Activated T-cell treated with anti-CD3 and anti-CD28 coated beads for 1 hour (primary cell): ENCODE measurements at places on chromosomes 5 and 9.

DNA sequence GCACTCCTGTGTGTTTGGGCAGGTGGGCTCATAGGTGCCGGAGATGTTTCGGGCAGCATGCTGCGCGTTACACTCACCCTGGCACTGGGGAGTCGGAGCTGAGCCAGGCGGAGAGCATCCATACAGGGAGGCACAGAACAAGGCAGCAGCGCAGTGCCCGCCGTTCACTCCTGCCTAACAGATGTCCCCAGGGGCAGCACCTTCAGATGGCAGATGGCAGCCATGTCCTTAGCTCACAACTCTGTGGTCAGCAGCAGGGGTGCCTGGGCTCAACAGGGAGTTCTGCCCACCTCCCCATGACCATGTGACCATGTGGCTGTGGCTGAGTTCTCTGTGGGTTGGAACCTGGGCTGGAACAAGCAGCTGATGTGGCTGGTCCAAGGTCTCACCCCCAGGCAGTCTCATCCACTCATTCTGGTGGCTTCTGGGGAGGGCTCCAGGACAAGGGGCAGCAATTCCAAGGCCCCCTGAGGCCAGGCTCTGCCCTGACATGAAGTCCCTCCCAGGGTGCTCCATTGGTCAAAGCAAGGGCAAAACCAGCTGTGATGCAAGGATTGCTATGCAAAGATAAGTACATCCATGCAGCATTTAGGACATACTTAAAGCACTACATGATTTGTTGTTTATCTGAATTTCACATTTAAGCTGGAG is 64.2 kb downstream of the MRPL36 start:
- DNase-seq, result no peak

- no peak for DNase-seq
Observed at GRCh38 chr5:113178073-113178779, 201.6 kb downstream of the DCP2 start.

- DNase-seq, result no peak
Observed at GRCh38 chr9:19663570-19663969, 125.3 kb downstream of the SLC24A2 start.

GRCh38 chr5:148978370-148979082 is 84.3 kb downstream of the SH3TC2 start:
- DNase-seq, result no peak

- no peak for DNase-seq
Observed at GRCh38 chr9:38312406-38312805, 80.1 kb upstream of the ALDH1B1 start.

DNA sequence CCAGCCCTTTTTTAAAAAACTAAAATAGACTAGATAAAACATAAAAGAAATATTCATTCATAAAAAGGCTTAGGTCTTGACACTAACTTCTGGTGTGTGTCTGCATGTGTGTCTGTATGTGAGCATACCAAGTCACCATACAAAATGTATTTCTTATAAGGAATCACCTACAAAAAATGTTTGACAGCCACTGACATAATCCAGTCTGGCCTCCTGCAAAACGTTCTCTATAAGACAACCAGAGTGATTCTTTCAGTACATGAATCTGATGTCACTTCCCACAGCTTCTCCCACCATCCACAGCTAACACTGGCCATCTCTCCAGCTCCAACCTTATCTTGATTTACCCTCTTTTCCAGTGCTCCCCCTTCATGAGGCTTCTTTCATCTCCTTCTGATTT is 192.3 kb downstream of the TLE1 start:
- DNase-seq, result no peak

- no peak for DNase-seq
Observed at GRCh38 chr9:108809269-108809668, 46.5 kb downstream of the ACTL7B start.

GRCh38 chr9:114687034-114687433 is 5.0 kb upstream of the TEX48 start:
- DNase-seq, result no peak

DNA sequence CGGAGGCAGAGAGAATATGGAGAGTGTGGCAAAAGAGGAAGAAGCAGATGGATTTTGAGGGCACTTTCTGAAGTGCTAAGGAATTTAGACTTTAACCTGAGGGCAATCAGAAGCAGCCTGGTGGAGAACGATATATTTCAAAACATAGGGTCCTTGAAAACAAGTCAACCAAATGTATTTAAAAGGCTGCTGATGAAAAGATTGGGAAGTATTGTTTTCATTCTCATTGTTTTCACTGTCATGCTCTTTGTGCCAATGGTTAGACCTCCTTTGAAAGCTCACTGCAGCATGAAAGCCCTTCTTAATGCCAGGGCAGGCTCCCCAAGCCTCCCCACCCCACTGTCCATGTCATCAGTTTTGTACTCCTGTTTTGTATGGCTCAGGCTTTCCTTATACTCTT is 2.5 kb upstream of the GPX3 start:
- no peak for DNase-seq

- DNase-seq, result peak; percentile 1
Observed at GRCh38 chr9:69809304-69809863, 11.2 kb upstream of the CFAP95 start.

DNA sequence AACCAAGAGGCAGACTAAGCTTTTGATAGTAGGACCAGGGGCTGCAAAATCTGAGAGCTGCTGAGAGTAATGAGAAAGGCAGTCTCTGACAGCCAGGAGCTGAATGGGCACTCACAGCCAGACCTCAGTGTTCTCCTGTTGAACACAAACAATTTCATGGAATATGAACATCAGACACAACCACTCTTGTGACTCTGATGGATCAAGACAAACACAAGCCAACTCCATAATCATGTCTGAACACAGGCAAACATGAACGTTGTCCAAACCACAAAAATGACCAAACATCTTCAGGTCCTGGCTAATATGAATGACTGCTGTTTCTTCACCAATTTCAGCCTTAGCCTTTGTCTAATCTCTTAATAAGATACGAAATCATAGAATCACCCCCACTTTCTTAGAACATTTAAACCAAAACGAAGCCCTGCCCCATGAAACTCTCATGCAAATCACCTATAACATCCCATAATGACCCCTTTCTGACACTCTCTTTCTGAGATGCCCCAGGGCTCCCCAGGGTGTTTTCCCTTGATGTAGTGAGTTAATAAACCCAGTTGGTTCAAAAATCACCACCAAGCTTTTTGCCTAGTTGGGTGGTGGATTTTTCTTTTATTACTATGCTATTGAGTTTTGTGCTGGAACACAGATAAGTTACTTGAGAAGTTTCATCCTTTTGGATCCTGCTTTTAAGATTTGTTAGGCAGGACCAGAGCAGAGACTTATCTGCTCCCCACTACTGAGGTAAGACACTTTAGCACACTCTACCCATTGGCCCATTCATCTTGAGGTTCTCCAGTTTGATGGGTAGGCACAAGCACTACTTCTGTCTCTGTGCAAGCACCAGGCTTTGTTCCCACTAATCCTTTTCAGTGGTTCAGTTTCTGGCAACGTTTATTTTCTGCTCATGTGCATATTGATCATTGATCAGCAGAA is 5.9 kb upstream of the ERAP2 start:
- no peak for DNase-seq

- no peak for DNase-seq
Observed at GRCh38 chr9:129326061-129327005, 148.3 kb upstream of the IER5L start.

DNA sequence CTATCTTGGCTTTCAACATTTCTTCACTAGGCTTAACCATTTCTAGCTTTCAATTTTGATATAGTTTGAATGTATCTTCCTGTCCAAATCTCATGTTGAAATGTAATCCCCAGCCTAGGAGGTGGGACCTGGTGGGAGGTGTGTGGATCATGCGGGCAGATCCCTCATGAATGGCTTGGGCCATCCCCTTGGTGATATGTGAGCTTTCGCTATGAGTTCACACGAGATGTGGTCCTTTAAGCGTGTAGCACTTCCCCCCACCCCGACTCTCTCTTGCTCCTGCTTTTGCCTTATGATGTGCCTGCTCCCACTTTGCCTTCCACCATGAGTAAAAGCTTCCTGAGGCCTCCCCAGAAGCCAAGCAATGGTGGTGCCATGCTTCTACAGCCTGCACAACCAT is 40.6 kb downstream of the PHAX start:
- no peak for DNase-seq

GRCh38 chr5:97094579-97095317 is 47.7 kb downstream of the LIX1 start:
- no peak for DNase-seq

DNA sequence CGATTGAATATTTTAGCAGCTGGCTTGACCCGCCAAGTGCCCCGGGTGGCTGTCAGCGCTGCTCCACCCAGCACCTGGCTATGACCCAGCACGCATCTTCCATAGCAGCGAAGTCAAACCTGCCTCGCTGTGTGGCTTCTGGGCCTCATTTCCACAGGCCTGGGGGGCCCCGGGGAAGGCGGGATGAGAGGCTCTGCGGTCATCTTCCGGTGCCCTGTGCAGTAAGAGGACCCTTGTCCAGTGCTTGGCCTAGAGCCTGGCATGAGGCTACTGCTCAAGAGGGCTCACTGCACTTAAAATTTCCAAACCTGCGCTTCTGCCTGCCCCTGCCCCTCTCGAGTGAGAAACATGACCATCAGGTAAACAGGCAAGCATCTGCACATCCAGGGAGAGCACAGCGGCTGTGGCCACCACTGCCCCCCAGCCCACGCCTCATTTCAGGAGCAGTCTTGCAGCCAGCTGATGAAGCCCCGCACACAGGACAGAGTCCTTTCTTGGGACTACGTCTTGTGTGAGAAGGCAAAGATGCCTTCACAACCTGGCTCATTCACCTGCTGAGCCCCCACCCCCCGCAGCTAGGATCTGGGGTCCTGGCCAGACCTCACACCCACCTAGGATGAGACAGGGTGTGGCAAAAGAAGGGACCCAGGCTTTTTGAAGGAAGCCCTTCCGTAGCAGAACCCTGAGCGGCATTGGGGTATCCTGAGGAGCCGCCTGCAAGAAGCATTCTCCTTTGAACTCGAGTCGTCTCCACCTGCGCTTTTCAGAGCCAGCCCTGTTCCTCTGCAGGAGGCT is 69.5 kb upstream of the UNC5A start:
- DNase-seq, result no peak

GRCh38 chr9:2859776-2860379 is 16.0 kb upstream of the PUM3 start:
- peak; percentile 23 for DNase-seq

DNA sequence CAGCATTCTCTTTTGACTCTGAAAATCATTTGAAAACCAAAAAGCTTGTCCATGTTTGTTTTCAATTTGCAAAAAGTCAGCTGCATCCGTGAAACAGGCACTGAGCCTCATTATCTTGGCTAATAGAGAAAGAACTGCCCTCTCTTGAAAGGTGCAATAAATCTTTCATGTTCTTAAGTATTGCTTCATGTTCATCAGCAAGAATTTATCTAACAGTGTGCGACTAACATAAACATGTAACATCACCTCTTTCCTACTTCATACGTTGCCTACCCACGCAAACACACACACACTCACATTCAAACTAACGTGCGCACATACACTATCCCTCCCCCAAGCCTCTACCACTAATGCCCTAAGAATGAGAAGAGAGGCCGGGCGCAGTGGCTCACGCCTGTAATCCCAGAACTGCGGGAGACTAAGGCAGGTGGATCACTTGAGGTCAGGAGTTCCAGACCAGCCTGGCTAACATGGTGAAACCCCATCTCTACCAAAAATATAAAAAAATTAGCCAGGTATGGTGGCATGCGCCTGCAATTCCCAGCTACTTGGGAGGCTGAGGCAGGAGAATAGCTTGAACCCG is 629.7 kb upstream of the ZNF608 start:
- DNase-seq, result no peak

- no peak for DNase-seq
Observed at GRCh38 chr9:35948451-35948850, 9.5 kb downstream of the OR2S2 start.

DNA sequence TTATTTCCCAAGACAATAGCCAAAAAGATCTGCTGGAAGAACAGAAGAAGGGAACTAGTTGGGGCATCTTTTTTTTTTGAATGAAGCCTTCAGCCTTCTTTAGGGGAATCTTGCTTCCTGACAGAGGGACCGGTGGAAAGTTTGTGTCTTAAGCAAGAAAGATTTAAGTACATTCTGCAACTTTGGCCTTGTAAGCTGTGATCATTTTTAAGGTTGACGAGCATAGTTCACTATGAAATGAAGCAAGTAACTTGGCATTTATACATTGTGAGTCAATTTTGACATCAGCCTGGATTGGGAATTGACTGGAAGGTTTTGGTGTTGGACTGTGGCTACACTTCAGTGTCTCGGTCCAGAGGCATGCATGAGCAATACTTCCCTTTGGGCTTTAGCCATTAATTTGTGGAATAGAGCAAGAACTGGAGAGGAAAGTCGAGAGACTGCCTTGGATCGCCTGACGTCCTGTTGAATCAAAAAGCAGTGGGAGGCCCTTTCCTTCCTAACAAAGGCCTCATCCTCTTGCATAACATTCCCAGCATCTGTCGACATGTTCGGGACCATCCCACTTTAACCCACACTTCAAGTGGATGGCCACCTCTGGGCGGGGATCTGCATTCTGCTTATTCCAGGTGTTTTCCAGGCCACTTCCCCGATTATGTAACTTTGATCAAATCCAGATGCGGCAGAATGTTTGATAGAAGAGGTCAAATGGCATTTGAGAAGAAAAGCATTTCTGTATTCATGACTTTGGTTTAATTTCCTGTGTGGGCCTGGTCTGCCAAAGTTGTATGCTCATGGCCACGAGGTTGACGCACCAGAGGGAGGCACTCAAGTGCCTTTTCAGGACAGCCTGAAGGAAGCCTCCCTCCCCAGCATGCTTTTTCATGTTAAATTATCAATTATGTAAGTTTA is 12.5 kb downstream of the ABL1 start:
- no peak for DNase-seq

DNA sequence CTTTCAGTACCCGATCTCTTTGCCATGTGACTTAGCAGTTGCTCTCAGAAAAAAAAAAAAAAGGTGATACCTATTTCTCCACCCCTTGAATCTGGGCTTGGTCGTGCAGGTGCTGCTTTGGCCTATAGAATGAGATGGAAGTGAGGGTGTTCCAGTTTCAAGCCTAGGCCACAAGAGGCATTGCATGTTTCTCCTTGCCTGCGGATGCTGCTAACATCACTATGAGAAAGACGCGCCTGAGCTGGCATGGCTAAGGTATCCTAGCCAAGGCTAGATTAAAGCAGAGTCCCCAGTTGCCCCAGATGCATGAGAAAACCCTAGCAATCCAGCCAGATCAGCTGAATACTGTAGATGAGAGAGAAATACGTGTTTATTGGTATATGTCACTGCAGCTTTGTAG is 14.7 kb upstream of the CSF1R start:
- DNase-seq, result no peak

DNA sequence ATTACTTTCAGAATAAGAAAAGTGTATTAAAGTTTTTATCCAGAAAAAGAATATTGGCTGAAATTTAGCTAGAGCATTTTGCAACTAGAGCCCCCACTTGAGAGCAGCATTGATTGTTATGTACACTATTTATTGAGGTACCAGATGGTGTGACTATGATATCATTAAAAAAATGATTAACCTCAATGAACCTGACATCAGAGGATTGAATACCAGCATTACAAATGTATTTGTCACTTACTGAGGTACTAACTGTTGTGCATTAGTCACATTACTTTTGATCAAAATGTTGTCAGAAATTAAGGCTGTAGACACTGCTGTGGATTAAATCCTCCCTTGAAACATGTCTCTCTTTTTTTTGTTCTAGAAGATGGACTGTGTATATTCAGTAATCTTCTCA is 127.8 kb upstream of the DHFR start:
- no peak for DNase-seq

- no peak for DNase-seq
Observed at GRCh38 chr5:55333017-55333416, 25.2 kb downstream of the MTREX start.
